ENCODE measurements at places on chromosomes 13 and 19.

- peak; percentile 40 for DNase-seq
These were observed 608 bp downstream of the CNN2 start for GRCh38 chr19:1026783-1027649.

GRCh38 chr13:27310946-27311345 lies 40.3 kb downstream of the RASL11A start:
- no peak for DNase-seq

GRCh38 chr19:35417713-35418534 lies 30.1 kb upstream of the FFAR2 start:
- DNase-seq: no peak

GRCh38 chr19:45068041-45068440 lies 8.2 kb downstream of the ZNF296 start:
- no peak for DNase-seq

GRCh38 chr19:47405197-47405550 lies 14.2 kb downstream of the MEIS3 start:
- DNase-seq: no peak

Data from CD4-positive, alpha-beta T cell treated with Interleukin-4 for 4 hours (primary cell).